ENCODE measurements at places on chromosomes 5 and 9.

- DNase-seq, result no peak
Observed at GRCh38 chr5:150309101-150309885, 6.6 kb upstream of the ARSI start.

DNA sequence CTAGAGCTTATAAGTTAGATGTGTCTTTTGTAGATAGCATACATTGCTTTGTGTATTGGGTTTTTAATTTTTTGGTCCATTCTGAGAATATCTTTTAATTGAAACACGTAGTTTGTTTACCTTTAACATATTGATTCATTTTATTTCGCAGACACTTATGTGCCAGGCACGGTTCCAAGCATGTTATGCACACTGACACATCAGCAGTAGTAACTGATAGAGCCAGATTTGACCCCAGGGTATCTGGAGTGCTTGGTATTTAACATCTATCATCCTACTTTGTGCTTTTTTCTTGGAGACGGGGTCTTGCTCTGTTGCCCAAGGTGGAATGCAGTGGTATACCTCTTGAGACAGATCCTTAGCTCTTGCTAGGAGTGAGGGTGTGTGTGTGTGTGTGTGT lies 71.9 kb downstream of the USP20 start:
- DNase-seq, result no peak

- DNase-seq, result no peak
Observed at GRCh38 chr5:163730206-163730756, 224.9 kb downstream of the MAT2B start.

DNA sequence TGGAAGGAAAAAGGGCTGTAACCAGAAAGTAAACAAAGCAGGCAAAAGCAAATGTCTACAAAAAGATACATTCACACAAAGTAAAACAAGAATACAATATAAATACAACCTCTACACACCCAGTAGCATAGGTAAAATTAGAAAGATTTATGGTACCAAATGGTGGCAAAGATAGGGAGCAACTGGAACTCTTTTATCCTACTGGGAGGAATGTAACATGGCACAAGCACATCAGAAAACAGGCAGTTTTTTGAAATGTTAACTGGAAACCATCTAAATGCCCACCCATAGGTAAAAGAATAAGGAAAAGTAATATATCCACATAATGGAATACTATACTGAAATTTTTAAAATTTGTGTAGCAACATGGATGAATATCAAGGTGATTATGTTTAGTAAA lies 8.7 kb upstream of the ARL14EPL start:
- DNase-seq, result no peak

DNA sequence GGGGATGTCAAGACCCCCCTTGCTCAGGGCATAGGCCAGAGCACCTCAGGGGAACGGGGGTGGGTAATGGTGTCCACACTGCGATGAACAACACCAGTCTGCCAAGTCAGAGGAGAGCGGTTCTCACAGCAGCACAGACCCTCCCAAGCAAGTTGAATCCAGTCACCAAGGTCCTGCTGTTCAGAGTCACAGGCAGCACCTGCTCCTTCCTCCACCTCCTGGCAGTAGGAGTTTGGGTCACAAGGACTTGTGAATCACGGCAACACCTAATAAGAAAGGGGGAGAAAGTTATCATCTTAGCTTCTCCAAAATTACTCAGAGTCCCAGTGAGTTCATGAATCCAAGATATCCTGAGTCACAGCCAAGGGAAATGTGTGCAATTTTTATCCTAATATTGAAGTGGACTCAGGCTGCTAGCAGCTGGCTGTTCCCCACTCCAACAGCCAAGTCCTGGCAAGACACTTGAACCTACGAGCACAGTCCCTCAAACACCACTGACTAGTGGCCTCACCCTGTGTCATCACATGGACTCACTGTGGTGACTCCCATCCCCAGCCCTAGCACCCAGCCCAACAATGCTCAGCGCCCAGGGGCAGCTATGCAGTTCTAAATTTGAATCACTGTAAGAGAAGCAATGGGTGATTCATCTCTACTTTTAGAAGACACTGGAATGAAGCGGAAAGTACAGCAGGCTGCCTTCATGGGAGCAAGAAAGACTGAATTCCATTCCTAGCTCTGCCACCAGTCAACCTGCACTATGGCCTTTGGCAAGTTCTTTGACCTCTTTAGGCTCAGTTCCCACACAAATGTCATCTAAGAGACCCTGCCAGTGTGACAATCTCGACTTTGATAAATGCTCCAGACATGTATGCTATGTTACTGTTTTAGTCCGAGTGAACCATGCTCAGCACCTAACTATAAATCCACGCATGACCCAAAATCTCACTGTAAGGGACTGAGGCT lies 113.7 kb downstream of the KLHL3 start:
- no peak for DNase-seq
